OCI-M1 (cell line): ENCODE measurements at places on chromosomes 1 and 21.

GRCh38 chr1:233342086-233342485, 14.6 kb downstream of the MAP3K21 start:
- no peak for DNase-seq

DNA sequence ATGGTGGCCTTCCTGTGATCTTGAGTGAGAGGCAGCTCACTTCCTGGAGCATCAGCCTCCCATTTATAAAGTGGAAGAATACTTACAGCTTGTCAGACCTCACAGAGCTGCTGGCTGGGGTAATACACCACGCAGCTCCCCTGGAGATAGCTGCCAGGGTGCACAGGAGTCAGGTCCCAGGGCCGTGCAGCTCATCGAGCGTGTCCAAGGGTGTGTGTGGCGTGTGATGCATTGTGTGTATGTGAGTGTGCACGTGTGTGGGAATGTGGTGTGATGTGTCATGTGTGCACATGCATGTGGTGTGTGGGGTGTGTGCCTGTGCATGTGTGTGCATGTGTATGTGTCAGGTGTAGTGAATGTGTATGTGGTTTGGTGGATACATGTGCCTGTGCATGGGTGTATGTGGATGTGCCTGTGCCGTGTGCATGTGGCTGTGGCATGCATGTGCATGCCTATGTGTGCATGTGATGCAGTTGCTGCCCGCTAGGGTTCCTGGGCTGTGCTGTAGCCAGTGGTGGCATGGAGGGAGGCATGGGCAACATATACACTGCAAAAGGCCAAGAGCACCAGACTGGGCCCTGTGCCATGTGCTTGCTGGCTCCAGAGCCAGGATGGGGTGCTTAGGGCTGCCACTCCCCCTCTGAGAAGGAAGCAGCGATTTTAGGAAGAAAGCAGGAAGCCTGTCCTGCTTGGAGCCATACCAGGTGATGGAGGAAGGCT, 24.6 kb downstream of the WNT3A start:
- DNase-seq, result no peak

- DNase-seq, result no peak
These were observed 42.0 kb upstream of the UBE2U start for GRCh38 chr1:64161357-64161941.

- peak; percentile 3 for DNase-seq
These were observed 232.1 kb upstream of the KAZN start for GRCh38 chr1:14366091-14367018.

DNA sequence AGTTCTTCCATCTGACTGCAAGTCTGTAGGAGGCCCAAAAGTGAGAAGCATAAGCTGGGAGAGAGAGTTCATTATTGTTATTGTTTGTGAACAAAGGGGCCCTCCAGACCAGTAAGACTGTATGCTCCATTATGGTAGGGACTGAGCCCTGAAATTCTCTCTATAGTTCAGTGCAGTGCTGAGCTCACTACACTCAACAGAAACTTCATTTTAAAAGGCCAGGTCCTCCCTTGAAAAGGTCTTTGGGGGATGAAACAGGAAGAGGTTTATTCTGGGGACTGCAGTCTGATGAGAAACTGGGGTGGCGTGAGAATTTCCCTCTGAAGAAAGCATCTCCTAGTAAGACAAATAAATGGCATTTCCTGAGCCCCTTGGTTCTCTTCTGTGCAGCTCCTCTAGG, 5.5 kb upstream of the GATAD2B start:
- no peak for DNase-seq

DNA sequence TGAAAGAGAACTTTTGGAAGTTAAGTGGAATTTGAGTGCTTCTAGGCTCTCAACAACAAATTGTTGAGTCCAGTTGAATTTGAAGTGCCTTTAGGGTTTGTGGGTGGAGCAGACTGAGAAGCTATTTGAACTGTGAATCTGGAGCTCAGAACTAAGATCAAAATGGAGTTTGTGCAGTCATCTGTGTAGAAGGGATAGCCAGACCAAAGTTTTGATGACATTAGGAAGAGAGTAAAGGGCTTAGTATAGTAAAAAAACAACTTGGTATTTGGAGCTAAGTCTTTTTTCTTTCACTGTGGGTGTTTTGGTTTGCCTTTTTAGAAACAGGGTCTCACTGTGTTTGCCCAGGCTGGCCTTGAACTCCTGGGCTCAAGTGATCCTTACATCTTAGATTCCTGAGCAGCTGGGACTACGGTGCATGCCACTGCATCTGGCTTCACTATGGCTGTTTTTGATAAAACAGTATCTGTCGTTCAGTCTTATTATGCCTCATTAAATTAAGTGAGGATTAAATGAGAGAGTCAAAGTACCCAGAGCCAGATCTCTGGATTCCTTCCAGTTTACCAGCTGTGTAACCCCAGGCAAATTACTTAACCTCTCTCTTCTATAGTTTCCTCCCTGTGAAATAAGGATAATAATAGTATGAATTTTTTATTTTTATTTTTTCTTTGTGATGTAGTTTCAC, 20.0 kb downstream of the HDAC1 start:
- DNase-seq, result no peak

GRCh38 chr1:67646145-67647035, 38.6 kb upstream of the GADD45A start:
- peak; percentile 66 for DNase-seq

- DNase-seq, result peak; percentile 60
These were observed 132.5 kb upstream of the ZNF648 start for GRCh38 chr1:182193908-182194550.

GRCh38 chr1:72100771-72101170, 181.6 kb downstream of the NEGR1 start:
- peak; percentile 90 for DNase-seq
